CD4-positive, alpha-beta T cell treated with Interleukin-17A for 1 hour (primary cell): ENCODE measurements at places on chromosomes 3 and 15.

GRCh38 chr15:64507845-64508244, 47.5 kb downstream of the ZNF609 start:
- no peak for DNase-seq

- no peak for DNase-seq
Observed at GRCh38 chr3:77906102-77906709, 866.3 kb downstream of the ROBO2 start.

- DNase-seq: no peak
Observed at GRCh38 chr15:40464595-40465185, 6.1 kb upstream of the CHST14 start.

GRCh38 chr3:147423798-147424580, 14.8 kb downstream of the ZIC1 start:
- DNase-seq: no peak

DNA sequence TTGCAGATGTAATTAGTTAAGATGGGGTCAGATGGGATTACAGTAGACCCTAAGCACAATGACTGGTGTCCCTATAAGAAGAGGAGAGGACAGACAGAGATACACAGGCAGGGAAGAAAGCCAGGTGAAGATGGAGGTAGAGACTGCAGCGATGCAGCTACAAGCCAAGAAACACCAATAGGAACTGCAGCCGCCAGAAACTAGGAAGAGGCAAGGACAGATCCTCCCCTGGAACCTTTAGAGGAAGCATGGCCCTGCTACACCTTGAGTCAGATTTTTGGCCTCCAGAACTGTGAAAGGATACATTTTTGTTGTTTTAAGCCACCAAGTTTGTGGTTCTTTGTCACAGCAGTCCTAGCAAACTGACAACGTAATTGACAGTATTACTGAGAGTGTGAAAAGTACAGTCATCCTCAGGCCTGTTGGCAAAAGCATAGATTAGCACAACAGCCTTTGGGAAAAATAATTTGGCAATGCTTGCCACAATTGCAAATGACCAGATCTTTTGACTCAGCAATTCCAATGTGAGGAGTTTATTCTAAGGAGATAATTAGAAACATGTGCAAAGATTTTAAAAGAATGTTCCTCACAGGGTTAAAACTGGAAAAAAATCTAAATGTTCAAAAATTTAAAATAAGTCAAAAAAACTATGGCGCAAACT, 82.6 kb upstream of the TJP1 start:
- no peak for DNase-seq

GRCh38 chr15:48396020-48396419, 64.8 kb downstream of the DUT start:
- no peak for DNase-seq

GRCh38 chr15:29818141-29818540, 4.1 kb downstream of the TJP1 start:
- no peak for DNase-seq

DNA sequence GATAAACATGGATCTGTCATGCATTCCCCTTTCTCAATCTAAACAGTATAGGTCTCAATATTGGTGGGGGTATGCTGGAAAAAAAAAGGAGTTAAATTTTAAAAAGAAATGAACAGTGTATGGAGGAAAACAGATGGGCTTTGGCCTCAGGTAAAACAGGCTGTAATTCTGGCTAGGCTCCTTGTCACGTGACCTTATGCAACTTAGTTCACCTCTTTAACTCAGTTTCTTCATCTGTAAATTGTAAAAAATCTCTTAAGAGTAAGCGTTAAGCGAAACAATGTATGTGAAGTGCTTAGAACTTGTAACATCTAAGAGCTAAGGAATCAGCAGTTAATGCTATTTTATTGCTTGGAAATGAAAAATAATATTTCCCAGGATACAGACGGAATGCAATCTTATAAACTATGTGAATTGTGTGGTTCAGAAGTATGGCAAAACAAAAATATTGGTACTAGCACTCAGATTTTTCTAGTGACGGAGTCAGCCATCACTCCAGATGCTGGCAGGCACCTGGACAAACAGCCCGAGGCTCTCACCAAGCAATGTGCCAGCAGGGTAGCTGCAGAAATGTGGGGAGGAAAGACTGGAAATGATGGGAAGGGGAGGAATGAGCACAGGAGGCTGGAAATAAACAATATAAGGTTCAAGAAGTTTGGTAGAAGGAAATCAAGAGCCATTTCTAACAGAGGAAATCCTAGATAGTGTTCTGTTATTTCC, 172.8 kb downstream of the USP13 start:
- DNase-seq: no peak

- DNase-seq: no peak
Observed at GRCh38 chr15:55827955-55828354, 85.0 kb upstream of the PRTG start.

GRCh38 chr15:83320844-83321243, 36.4 kb upstream of the BNC1 start:
- DNase-seq: no peak

DNA sequence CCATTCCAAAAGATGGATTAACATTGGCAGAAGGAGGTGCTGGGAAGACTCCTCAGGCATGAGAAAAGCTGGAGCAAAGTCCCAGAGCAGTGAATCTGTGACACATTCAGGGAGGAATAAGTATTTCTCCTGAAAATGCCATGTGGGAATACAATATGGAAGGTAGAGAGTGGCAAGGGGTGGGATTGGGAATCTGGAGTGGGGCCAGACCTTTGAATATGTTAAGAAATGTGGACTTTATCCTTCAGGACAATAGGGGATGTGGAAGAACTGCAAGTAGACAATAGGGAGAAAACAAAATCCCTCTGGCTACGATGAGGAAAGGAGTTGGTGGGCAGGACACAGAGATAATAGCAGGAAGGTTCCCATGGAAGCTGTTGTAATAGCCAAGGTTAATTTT, 305.6 kb upstream of the TGFBR2 start:
- DNase-seq: no peak

- peak; percentile 24 for DNase-seq
Observed at GRCh38 chr3:57646723-57647122, 46.2 kb downstream of the DENND6A start.

GRCh38 chr3:83320726-83321125, 1559.3 kb upstream of the GBE1 start:
- DNase-seq: no peak

- DNase-seq: no peak
Observed at GRCh38 chr15:77507143-77507897, 86.6 kb downstream of the HMG20A start.

- DNase-seq: no peak
Observed at GRCh38 chr3:144771381-144771870, 799.8 kb downstream of the DIPK2A start.

DNA sequence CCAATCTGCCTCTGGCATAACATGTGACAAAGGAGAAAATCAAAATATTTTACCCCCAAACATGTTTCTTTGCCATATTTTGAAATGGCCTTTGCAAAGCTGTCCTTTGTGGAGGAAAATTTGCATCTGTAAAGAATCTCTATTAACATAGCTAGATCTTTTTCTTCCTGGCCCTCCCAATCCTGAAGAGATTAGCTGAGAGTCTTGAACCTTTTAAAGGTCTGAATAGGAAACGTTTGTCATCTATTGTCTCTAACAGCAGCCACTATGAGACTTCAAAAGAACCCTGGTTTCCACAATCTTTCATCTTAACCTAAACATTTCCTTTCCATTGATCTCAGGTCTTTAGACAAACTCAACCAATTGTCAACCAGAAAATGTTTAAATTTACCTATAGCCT, 520.9 kb upstream of the TGFBR2 start:
- no peak for DNase-seq

- DNase-seq: no peak
Observed at GRCh38 chr3:180530276-180530675, 71.7 kb upstream of the TTC14 start.

- DNase-seq: no peak
Observed at GRCh38 chr3:190092250-190092649, 28.4 kb downstream of the P3H2 start.

DNA sequence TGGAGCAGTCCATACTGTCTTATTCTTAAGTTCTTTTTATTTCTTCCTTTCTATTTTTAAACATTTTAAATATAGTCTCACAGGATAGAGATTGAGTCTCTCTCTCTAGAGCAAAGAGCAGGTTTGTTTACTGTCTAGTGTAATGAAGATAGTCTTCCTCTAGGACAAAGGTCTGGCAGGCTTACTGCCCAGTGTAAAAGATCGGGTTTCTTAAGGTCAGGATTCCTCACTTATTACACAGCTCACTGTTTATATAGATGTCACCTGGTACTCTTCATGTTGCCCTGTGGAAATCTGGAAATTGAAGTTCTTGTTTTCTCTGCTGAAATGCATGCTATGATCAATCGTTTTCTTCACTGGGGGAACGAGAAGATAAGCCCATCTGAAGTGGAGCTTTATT, 76.0 kb downstream of the ZBBX start:
- DNase-seq: no peak
